Liver (tissue), 10 donors: ENCODE measurements at places on chromosomes 5 and 9. TPM values are rescaled to one million over a fixed set of nuclear protein-coding genes. Genes with fewer than 3 reads are reported as not detected.

DNA sequence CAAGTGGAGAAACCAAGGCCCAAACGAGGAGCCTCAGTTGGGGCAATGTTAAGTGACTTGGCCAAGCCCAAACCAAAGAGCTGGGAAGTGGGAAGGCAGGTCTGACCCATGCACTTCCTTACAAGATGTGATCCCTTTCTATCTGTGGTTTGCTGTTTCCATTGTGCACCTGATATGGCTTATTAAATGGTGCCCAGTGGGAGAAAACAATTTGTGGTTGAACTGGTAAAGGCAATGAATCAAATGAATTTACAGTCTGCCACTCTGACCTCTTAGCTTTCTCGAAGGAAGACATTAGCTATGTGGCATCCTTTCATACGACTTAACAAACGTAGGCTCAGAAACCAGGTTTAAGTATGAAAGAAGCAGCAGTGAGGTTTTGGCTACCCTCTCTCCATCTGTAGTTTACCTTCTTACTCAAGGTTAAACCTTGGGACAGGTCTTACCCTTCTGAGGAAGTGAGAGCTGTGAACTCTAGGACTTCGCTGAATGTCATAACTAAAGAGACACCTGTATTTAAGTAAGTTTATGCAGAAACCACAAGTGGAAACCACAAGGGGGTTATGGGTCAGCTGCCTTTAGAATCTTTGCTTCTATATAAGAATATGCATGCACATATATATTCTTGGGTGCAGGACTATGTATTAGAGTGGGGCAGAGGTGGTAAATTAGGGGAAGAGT lies 100.5 kb upstream of the SPATA31D4 start:
- no peak overlapping the region for H3K4me3 ChIP-seq
- peaks cover 5% of the 10 kb centered on the region for H3K4me1 ChIP-seq
- no peaks in the 10 kb centered on the region for H3K36me3 ChIP-seq

DNA sequence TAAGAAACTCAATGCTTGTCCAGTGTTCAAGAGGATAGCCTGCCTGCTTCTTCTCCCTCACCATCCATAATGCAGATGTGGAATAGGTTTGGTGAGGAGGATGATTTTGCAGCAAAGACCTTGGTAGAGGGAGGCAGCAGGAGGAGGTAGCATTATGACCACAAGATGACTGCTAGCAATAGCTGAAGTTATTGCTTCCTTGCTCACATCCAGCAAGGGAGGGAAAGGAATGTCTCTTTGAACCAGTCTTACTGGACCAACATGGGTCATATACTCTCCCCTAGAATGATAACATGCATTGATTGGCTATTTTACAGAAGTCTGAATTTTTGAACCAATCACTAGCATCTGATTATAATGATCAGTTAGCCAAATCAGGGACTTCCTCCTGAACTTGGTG lies 607.6 kb downstream of the EBF1 start:
- H3K36me3 ChIP-seq = no peaks in the 10 kb centered on the region
- no peaks in the 10 kb centered on the region for H3K27me3 ChIP-seq
- H3K4me1 ChIP-seq = no peaks in the 10 kb centered on the region
- H3K27ac ChIP-seq = no peak overlapping the region

DNA sequence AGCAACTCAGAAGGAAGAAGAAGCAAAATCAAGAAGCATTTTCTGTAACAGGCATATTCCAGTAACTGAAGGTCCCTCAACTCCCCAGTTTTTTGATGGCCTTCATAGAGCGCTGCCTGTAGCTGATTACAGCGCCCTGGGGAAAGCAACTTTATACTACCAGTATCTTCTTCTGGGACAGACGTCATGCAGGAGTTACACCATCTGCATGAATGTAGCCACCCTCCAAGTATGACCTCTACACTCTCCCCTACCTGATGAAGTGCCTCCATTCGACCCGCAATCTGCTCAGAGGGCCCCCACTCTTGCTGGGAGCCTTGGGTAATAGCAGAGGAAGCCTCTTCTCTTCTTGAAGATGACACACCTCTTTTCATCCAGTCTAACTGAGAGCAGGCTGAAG lies 21.0 kb upstream of the SH3TC2 start:
- no peak overlapping the region for H3K27ac ChIP-seq
- DNase-seq = no peak
- H3K4me3 ChIP-seq = no peak overlapping the region
- no peaks in the 10 kb centered on the region for H3K4me1 ChIP-seq
- H3K27me3 ChIP-seq = no peaks in the 10 kb centered on the region
- H3K36me3 ChIP-seq = no peaks in the 10 kb centered on the region

Gene SLC6A18
- polyA plus RNA-seq = not detected
